ENCODE measurements at places on chromosomes 3 and 15.

- DNase-seq: no peak
Measured at GRCh38 chr3:140456974-140457373, 220.9 kb upstream of the TRIM42 start.

GRCh38 chr3:128845119-128845777 lies 34.2 kb upstream of the ACAD9 start:
- DNase-seq: no peak

GRCh38 chr3:184894051-184894450 lies 82.1 kb downstream of the VPS8 start:
- no peak for DNase-seq

GRCh38 chr15:65132878-65133547 lies 595 bp downstream of the PDCD7 start:
- DNase-seq: peak; percentile 5

GRCh38 chr15:90400759-90401314 lies 12.8 kb downstream of the IQGAP1 start:
- DNase-seq: no peak

DNA sequence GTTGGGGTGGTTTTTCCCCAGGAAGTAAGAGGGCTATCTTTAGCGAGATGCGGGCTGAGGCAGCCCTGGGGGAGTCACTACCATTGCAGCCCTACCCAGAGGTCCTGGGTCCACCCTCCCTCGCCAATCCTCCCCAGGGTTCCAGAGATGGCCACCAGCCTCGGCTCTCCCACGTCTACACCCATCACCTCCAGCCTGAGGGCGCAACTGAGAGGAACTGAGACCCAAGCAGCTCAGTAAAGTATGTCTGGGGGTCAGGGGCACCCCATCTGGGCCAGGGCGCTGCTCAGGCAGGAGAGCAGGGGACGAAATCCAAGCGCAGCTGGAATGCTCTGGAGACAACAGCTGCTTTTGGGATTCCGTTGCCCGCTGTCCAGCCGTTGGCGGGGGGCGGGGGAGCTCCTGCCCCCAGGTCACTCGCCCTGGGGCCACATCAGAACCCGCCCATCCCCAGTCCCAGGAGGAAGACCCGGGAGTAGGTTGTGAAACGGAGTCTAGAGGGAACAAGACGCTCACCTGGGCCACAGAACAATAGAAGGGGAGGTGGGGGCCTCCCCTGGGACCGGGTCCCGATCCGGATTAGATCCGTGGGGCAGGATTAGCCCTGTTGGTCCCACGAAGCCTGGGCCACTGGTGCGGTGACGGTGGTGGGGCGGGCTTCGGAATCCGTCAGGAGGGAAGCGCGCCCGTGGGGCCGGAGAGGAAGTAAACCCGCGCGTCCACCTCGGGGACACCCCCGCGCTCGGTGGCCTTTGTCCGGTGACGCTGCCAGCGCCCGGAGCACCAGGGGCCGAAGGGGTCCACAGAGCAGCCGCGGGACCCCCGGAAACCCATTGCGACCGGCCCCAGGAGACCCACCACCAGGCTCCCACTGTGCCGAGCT lies 1.4 kb upstream of the NDUFAF3 start:
- no peak for DNase-seq

- no peak for DNase-seq
Measured at GRCh38 chr3:161551697-161552096, 55.1 kb downstream of the OTOL1 start.

DNA sequence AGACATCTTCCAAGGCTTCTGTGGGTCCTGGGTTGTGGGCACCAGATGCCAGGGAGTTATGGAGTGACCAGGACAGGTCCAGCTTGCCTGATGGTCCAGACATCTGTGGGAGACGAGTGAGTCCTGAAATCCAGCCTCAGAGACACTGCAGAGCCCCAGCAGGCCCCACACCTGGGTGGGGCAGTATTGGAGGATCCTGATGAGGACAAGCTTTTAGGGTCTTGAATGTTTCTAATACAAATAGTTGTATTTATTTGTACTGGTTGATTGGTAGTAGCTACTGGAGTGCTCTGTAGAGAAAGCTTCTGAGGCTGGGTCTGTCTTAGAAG lies 67.5 kb upstream of the PRR23C start:
- no peak for DNase-seq

- no peak for DNase-seq
Measured at GRCh38 chr3:59510576-59510975, 460.8 kb upstream of the CFAP20DC start.

DNA sequence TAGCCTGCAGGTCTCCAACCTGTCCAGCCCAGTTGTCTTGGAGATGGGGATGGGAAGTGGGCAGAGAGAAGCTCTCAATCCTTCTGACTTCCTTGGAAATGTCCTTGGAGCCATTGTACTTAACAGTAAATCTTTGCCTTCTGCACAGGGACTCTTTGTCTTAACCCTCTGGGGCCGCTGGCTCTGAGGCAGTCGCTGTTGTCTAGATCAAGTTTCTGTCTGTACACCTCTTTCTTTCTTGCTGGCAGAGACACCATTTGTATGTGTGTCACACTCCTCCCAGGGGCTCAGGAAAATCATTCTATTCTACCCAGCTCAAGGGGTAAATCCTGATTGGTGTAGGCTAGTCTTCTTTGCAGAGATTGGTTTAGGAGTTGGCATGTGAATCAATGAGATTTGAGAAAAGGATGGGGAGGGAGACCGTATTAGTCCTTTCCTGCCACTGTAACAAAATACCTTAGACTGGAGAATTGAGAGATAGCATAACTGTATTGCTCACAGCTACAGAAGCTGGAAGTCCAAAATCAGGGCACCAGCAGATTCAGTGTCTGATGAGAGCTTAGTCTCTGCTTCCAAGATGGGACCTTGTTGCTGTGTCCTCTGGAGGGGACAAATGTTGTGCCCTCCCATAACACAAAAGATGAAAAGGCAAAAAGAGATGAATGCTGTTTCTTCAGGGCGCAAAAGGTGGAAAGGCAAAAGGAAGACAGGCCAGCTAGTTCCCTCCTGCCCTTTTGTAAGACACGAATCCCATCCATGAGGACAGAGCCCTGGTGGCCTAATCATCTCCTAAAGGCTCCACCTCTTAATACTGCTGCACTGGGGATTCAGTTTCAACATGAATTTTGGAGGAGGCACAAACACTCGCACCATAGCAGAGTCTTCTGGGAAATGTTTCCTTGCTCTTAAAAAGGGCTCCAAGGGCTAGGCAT lies 66.3 kb downstream of the PPCDC start:
- no peak for DNase-seq

- no peak for DNase-seq
Measured at GRCh38 chr3:122795674-122796195, 866 bp downstream of the SLC49A4 start.

- DNase-seq: no peak
Measured at GRCh38 chr3:4693620-4694019, 200.5 kb downstream of the ITPR1 start.

- DNase-seq: no peak
Measured at GRCh38 chr15:49062900-49063299, 16.7 kb upstream of the SECISBP2L start.

DNA sequence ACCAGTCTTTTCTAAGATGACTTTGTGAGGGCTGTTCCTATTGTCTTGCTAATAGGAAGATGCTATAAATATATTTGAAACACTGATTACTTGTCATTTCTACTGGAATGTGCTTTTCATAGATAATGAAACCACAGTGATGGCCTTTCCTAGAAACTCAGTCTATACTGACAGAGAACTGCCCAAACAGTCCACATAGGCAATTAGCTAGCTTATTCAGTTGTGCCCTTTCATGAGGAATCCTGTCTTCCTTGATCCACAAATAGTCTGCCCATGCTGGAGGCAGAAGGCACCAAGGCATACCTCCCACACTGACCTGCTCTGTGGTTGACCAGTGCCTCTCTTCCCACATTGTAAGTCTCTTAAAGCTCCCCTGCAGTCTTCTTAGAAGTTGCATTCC lies 135.9 kb downstream of the CMSS1 start:
- DNase-seq: no peak

- DNase-seq: no peak
Measured at GRCh38 chr3:62369476-62369743, 3.9 kb downstream of the FEZF2 start.

GRCh38 chr3:138081371-138082084 lies 33.9 kb downstream of the DZIP1L start:
- no peak for DNase-seq

DNA sequence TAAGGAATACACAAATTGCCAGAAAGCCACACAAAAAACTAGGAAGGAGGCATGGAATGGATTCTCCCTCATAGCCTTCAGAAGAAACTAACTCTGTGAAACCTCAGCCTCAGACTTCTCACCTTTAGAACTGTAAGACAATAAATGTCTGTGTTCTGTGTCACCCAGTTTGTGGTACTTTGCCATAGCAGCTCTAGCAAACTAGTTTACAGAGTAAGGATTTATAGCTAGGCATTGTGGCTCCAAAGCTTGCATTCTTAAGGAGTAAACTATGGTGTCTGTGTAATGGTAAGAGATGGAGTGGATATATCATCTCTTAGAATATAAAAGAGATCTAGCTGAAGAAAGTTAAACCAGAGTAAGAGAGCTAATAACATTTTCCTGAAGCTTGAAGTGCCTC lies 18.9 kb downstream of the EPHA6 start:
- DNase-seq: no peak

DNA sequence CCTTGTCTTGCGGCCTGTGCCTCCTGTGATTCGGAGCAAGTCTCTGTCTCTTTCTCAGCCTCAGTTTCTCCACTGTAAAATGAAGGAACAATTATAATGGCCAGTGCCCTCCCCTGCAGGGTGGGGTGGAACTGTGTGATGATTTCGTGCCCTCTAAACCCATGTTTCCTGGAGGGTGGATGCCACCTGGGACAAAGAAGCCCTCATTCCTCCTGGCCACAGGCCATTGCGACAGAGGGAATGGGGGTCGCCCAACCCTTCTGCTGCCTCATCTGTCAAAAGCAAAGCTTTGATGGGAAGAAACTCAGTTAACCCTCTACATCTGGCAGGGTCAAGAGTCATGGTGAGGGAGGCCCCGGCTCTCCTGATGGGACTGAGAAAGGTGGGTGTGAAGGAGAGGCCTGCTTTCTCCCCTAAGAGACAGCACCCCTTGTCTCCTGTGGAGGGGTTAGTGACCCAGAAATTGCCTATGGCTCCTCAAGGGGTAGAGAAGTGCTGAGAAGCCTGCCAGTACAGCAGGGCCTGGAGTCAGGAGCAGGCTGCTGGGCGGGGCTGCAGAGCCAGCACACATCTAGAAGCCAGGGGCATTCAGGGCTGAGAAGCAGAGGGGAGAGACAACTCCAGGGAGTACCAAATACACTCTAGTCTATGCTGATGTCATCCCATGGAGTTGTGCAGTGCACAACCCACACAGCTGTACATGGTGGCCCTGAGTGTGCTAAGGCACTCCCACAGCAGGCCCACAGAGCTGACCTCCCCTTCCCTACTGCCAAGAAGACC lies 61.0 kb downstream of the PLXNA1 start:
- DNase-seq: no peak

Data from activated CD8-positive, alpha-beta memory T cell treated with anti-CD3 and anti-CD28 coated beads for 48 hours (primary cell).